ENCODE measurements at places on chromosomes 2 and 18.

DNA sequence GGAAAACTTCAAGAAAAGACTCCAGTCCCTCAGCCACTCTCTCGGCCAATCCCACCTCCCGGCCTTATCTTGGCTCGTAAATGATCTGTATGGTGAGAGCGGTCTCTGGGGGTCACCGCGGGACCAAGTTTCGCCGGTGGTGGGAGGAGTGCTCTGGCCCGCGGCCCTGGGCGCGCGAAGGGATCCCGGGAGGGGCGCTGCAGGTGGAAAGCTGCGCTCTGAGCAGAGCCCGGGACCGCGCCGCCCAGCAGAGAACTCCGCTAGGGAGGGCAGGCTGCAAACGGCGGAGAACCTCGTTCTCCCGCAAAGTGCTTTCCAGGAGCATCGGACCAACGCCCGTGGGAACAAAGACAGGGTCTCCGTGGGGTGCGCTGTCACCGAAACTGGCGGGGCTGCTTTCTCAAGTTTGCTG is 622 bp downstream of the LRP2 start:
- no peak for DNase-seq

DNA sequence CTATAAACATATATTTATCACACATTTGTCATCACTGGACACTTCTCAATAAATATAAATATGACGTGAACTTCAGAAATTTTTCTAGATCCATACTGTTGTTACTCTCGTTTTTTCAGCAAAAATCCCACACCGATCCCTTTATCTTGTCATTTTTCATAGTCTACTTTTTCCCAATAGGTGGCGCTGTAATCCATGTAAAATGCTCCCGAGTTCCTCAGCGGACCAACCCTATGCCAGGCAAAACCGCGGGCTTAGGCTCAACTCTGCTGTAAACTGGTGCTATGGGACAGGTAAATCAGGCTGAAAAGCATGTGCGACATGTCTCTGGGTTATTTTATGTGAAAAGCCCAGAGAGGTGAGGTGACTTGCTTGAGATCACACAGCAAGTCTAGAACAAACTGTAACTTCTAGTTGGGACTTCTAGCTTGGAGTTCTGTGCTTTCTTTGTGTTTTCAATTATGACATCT is 104.0 kb downstream of the COBLL1 start:
- no peak for DNase-seq

DNA sequence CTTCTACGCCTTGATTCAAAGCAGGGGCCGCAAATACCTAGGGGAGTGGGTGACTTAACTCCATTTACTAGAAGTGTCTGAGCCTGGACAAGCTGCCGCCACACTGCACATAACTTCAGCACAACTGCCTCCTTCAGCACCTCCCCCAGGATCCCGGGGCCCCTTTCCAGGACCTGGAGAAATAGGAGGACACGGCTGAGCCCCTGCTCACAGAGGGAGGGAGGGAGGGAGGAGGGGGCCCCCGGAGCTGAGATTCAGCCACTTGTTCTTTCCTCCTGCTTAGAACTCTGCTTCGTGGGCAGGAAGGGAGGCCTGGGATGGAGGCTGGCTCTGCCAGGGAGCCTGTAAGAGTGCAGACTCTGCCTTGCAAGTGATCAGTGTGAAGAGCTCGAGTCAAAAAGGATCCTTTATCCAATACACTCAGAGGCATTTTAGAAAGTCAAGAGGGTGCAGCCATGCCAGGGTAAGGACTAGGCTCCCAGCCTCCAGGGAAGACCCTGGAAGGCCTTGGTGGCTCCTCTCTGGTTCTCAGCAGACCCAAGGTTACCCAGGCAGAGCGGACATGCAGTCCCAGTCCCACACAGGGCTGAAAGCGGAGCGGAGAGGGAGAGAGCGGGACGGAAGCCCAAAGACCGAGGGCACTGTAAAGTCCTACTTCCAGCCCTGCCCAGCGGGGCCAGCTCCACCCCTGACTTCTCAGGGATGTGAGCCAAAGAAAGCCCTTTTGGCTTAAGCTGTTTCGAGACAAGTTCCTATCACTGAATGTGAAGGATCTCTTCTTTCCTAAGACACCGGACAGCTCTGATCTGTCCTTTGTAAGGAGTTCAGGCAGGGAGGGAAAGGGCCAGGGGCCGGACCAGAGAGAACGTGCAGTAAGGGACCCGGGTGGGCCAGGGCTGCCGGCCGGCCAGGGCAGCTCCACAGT is 8.6 kb upstream of the ARMC9 start:
- DNase-seq = no peak

DNA sequence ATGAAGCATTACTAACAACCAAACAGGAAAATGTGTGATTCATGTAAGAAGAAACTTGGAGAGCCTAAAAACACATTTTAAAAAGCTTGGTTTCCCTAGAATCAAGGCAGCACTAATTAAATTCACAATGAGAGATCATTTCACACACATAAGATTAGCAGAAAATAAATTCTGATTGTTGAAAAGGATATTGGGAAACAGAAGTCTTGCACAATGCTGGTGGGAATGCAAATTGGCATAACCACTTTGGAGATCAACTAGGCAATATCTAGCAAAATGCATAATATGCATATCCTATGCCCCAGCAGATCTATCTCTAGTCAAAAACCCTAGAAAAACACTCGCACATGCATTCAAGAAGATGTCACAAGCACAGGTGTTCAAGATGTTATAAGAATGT is 75.3 kb upstream of the SIX3 start:
- no peak for DNase-seq

DNA sequence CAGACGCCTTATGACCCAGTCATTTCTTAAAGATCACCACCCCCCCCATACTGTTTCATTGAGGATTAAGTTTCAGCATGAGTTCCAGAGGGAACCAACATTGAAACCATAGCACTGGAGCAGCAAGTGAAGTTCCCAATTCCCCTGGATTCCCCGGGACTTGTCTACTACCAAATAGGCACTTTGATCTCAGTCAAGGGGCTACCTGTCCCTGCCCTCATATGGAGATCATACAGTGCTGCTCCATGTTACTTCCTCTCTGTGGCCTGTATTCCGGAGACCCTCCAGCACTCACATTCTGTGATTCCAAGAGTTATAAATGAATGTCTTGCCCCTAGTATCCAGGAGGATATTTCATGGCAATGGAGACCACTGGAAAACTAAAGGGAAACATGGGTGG is 42.5 kb downstream of the RNF144A start:
- DNase-seq = no peak

- no peak for DNase-seq
These were observed 541.5 kb downstream of the CNTNAP5 start for GRCh38 chr2:124566518-124566970.

GRCh38 chr2:168482269-168482668 is 26.2 kb downstream of the CERS6 start:
- DNase-seq = no peak

- DNase-seq = no peak
These were observed 424.6 kb downstream of the NCKAP5 start for GRCh38 chr2:133143645-133144044.

- no peak for DNase-seq
These were observed 154.6 kb downstream of the LRRTM1 start for GRCh38 chr2:80149991-80150390.

DNA sequence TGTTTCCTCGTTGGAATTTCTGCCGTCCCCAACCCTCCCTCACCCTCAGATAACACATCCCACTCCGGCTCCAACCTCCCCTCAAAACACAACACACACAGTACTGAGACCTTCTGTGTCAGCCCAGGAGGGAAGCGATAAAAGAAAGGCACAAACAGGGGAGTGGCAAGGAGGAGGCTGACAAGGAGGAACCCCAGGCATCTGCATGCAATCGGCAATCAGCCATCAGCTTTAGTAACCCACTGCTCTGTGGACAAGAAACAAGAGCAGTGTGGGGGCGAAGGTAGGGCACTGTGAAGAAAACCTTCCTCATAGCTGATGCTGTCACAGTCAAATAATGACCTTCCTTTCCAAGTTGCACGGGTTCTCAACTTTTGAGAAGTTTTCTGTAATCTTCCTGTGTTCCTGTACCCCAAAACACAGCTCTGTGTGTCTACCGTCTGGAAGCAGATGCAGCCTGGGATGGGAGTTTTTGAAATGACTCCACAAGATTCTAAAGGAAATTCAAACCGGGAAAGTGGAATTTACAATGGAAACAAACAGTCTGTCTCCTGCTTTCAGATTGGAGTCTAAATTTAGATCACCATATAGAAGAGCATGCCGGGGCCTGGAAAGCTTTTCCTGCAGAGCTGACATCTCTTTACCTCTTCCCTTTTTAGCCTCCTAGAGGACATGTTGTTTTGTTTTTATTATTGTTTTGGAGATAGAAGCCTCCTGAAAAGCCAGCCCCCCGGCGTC is 16.4 kb upstream of the LPIN2 start:
- no peak for DNase-seq

DNA sequence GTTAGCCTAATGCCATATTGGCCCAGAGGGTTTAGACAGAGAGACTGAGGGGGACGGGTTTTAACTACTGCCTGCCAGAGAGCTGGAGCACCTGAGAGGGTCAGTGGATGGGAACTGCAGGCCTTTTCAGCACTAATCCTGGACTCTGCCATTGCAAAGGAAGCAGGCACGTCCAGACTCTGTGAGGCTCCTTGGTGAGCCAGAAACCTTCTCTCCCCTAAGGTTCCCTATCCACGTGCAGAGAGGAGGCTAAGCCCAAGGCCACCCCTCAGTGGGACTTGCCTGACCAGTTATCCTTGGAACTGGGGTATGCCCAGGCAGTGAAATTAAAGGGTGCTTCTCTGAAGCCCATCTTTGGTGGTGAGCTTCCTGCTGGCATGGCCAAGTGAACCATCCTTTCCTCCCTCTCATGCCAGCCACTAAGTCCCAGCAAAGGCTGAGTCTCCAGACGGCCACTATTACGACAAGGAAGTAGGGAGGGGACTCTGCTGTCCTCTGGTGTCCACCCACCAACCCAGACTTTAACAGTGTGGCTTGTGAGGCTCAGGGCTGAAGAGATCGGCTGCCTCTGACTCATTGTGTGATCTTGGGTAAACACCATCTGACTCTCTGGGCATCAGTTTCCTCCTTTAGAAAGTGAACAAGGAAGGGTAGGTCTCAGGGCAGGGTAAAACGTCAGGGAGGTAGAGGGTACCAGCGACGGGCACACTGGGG is 3.9 kb upstream of the MLPH start:
- DNase-seq = no peak

All from stimulated activated CD8-positive, alpha-beta memory T cell treated with anti-CD3 and anti-CD28 coated beads, Interleukin-4, amount 100 ng/mL, for 4 hours (primary cell).